KBM-7 (cell line): ENCODE measurements at places on chromosomes 1 and 21.
A peak's percentile ranks its signal among the peaks of the same experiment; 100 is the strongest.

GRCh38 chr1:237235091-237235490 lies 193.1 kb downstream of the RYR2 start:
- DNase-seq = no peak

DNA sequence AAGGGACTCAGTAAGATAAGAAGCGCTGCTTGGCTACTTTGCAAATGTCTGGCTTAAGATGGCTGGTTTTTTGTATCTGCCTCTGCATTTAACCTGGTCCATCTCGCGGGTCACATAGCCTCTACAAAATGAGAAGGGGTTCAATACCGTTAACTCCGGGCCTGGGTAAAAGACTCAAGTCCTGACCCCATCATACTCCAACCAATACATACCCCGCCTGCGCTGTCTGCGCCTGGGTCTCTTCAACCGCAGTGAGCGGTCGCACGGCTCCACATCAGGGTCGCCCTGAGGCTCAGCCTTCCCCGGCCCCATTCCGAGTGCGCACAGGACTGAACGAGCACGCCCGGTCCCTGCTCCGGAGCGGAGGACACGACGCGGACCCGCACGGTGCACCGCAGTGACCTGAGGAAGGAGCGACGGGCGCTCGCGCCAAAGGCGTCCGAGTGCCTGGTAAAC lies 558 bp upstream of the PGD start:
- DNase-seq = no peak

- DNase-seq = peak; percentile 98
Observed at GRCh38 chr1:11907275-11908094, 18.7 kb downstream of the KIAA2013 start.

- no peak for DNase-seq
Observed at GRCh38 chr1:228457017-228457395, 30.2 kb upstream of the RNF187 start.

DNA sequence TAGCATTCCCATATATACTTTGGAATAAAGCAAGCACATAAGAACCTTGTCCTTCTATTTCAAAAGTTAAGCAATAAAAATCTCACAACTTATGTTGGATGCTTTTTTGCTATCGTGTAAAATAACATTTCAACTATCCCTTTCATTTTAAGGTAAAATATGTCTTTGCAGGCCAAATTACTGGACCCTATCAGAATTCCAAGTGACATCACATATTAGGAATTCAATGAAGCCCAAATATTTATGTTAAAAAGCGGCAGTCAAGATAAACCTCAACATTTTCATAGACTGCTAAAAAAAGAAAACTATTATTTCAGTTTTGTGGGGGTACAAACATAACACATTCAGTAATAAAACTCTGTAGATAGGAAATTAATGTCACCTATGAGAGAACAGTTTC lies 252.0 kb downstream of the KCTD3 start:
- no peak for DNase-seq
